A172 (cell line): ENCODE measurements at places on chromosomes 11 and 22. TPM values are rescaled to one million over a fixed set of nuclear protein-coding genes. Genes with fewer than 3 reads are reported as not detected.

The DEPDC7 gene
- total RNA-seq, result 13.6 and 13.8 TPM in 2 replicates

The MUC5AC gene
- total RNA-seq, result not detected in 2 replicates

The KDM4E gene
- total RNA-seq, result not detected in 2 replicates

The SAA4 gene
- 0.43 TPM in 1 of 2 replicates, not detected in the other for total RNA-seq

The ANO9 gene
- total RNA-seq, result 0.19 TPM in 1 of 2 replicates, not detected in the other

The CRYBB3 gene
- not detected in 2 replicates for total RNA-seq

The OR5AS1 gene
- not detected in 2 replicates for total RNA-seq

The CDCA5 gene
- 40.0 and 49.5 TPM in 2 replicates for total RNA-seq

The ASPHD2 gene
- total RNA-seq, result 4.0 and 4.5 TPM in 2 replicates

The KRTAP5-1 gene
- not detected in 2 replicates for total RNA-seq

The C11orf16 gene
- total RNA-seq, result 0.31 TPM in 1 of 2 replicates, not detected in the other

- DNase-seq, result peak; percentile 85
Measured at GRCh38 chr11:60840470-60841430, 1.2 kb upstream of the CCDC86 start.

DNA sequence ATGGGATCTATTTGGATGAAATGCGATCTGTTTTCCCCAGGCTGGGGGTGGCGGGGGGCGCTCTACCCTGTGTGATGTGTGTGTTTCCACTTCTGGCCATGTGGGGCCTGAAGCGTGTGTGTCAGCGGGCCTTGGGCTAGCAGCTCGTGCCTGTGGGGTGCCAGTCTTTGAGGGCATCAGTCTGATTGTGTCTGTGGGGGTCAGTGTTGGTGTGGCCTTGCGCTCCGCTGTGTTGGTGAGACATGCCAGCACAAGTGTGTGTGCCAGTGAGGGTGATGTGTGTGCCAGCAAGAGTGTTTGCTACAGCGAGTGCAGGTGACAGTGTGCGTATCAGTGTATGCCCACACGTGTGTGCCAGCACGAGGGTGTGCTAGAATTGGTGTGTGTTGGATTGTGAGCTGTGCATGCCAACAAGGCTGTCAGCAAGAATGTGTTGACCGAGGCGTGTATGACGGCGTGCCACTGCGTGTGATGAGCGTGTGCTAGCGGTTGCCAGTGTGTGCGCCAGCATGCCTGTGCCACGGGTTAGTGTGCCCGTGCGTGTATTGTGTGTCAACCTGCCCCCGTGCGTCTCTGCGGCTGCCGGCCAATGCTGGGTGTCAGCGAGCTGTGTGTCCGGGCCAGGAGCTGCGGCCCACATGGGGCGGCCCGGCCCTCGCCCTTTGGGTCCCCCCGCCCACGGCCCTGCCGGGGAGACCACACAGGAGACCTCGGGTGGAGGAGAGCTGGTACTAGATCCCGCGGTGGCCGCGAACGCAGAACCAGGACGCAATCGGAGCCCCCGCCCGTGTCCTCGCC lies 519 bp downstream of the ARRB1 start:
- no peak for DNase-seq

DNA sequence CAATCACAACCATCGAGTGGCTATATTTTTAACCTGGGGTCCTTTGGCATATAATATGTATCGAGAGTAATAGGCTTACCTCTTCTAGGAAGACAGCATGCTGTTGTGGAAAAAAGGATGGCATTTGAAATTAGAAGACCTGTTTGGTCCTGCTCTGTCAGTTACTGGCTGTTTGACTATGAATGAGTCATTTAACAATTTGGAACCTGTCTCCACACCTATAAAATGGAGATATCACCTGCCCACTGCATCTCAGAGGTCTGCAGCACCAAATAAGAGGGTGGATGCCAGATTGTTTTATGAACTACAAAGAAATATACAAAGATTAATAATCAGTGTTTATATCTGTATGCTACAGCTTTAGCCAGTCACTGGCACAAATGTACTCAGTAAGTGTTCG lies 60.8 kb downstream of the SLC25A17 start:
- no peak for DNase-seq

GRCh38 chr11:23732026-23732425 lies 764.8 kb upstream of the LUZP2 start:
- DNase-seq, result no peak

DNA sequence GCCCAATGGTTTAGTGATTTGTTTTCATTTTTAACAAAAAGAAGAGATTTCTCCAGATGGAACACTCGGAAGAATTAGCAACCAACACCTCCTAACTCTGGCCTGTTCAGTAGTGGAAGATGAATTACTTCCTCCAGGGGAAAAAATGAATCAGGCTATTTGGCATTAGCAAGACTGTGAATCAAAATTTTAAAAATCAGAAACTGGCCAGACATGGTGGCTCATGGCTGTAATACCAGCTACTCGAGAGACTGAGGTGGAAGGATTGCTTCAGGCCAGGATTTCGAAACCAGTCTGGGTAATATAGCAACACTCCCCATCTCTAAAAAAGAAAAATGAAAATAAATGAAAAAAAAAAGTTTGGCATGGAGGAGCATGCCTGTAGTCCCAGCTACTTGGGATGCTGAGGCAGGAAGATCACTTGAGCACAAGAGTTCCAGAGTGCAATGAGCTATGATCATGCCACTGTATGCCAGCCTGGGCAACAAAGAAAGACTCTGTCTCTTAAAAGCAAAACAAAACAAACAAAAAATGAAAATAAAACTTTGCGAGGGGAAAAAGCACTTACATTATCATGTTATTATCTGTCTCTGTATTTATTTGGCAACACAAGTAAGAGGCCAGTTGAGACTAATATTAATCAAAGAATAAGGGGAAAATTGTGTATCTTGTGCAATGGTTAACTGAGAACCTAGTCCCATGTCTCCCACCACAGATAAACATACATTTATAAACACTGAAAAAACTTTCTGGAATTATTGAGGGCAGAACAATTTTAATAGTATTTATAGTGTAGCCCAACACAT lies 796.3 kb upstream of the ANO3 start:
- DNase-seq, result no peak

DNA sequence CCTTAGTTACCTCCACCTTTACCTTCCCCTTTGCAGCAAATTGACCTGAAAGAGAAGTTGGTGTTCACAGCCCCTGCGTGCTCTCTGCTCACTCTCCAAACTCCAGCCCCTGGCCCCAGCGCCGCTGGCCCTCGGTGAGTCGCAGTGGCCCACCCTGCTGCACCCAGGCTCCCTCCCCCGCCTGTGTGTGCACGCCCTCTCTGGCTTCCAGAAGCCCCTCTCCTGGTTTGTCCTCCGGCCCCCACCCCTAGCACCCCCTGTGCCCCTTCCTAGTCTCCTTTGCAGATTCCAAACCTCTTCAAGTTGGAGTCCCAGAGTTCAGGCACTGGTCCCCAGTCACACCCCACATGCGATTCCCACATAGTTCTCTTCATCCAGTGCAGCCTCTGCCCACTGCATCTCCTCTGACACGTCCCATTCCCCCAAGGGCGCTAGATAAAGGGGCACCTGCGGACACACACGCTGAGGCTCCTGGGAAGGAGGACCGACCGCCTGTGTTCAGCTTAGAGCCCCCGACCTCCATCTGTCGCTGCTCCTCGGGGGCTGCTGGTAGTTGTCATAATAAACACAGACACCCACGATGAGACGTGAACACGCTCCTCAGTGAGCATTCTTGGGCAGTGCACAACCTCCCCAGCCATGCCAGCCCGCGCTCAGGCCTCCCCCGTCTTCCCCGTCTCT lies 1.5 kb upstream of the PHRF1 start:
- no peak for DNase-seq

- no peak for DNase-seq
Measured at GRCh38 chr11:59678118-59678812, 9.4 kb upstream of the PATL1 start.

DNA sequence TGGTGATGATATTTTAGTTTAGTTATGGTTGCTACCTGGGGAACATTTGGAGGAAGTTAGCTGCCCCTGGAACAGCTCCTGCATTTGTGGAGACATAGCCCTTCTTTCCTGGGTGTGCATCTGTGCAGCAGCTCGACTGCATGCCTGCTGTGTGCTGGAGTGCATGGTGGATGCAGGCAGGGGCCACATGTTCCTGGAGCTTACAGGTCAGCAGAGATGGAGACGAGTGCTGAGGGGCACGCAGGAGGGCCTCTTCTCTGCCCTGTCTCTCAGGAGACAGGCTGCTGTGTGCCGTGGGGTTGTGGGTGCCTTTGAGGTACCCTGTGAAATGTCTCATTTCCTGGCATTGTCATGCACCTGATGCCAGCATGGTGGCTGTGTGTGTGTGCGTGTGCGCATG lies 87.5 kb downstream of the TBC1D22A start:
- DNase-seq, result no peak

GRCh38 chr22:30326255-30326705 lies 461 bp downstream of the TBC1D10A start:
- no peak for DNase-seq

DNA sequence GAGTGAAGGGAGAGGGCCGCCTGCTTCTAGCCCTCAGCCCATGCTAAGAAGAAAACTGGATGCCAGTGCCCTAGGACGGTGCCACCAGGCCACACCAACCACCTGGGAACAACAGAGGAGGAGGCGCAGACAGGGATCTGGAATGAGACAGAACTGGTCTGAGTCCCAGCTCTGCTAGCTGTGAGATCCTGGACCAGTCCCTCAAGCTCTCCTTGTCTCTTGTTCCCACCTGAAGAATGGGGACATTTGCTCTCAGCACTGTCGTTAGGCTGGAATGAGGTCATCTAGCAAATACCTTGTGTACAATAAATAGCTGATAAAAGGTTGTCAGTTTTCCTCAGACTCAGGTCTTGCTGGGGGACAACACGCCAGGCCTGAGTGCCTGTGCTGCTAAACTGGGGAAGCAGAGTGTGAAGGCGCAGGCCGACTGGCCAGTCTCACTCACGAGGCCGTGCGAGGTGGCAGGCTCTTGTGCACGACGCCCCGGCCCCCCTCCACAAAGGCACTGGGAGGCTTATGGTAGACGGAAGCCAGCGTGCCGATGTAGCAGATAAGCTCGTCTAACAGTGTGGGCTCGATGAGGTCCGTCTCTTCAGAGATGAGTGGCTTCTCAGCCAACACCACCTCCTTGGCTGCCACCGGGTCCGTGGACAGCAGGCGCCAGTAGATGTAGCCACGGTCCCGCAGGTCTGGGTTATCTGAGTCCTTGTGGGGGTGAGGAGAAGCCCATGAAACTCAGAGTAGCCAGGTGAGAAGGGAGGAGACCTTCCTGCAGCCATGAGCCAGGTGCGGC lies 25.8 kb upstream of the RASL10A start:
- DNase-seq, result no peak

DNA sequence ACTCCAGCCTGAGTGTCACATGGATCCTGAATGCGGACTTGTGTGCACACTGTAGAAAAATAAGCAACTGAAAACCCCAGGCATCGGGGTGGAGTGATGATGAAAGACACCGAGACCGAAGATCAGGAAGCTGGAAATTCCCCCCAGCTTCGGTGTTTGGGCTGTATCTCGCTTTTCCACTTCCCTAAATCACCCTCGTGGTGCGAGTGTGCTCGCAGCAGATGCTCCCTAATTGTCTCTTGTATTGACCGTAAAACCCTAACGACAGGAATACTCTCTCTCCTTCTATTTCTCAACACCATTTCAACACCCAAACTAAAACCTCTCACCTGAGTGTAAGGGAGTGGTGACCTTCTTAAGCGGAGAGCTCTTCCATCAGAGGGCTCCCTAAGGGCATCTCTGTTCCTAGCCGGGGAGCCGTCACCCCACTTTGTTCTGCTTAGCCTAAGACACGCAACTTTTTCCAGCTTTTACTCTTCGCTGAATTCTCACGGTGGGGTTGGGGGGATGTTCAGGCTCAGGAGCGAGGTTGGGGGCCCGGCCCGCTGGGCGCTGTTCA lies 635 bp upstream of the GRK3 start:
- no peak for DNase-seq

GRCh38 chr11:69705351-69705811 lies 1.6 kb upstream of the FGF19 start:
- DNase-seq, result no peak

GRCh38 chr22:22738959-22739585 lies 94.7 kb downstream of the GGTLC2 start:
- DNase-seq, result no peak

DNA sequence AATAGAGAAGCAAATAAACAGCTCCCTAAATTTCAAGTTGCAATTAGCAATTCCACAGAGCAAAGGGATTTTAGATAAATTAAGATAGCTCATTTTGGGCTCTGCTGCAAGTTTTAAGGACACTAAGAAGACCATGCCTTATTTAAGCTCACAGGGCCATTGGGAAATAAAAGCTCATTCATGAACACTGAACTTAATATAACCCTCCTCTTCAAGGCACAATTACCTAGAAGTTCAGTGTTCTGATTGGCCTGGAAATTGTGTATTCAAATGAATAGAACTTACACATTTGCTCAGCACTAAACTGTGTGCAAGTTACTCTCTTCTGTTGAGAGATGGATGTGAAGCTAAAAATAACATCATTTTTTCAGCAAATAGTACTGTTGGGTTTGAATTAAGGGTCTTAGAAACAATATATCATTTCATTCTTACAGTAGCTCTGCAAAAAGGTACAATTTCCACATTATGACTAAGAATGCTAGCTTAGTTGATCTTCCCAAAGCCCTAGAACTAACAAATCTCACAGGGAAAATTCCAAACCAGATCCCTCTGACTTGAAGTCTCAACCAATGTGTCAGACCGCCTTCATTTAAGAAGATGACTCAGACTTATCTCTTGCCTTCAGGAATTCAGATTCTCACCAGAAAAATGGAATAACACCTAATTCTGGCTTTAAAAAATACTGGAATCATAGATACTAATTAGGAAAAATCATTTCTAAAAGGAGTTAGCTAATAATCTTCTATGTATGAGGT lies 87.4 kb upstream of the LRRC55 start:
- peak; percentile 67 for DNase-seq

GRCh38 chr11:111680486-111681175 lies 78.4 kb downstream of the SIK2 start:
- no peak for DNase-seq

- DNase-seq, result peak; percentile 97
Measured at GRCh38 chr11:3049430-3050243, 7.6 kb downstream of the CARS1 start.

DNA sequence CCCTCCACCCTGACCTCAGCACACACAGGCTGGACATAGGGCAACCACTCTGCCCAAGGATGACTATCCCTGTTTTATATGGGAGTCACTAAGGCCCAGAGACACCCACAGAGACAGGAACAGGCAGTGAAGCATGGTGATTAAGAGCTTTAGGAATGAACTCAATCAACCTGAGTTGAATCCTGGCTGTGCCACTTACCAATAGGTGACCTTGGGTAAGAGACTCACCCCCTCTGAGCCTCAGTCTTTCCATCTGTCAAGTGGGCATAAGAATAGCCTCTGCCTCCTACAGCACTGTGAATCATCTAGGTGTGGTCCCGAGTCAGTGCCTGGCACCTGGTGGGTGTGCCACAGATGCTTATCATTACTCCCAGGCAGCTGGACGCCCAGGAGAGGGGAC lies 6.8 kb downstream of the CRYBB1 start:
- DNase-seq, result peak; percentile 68

DNA sequence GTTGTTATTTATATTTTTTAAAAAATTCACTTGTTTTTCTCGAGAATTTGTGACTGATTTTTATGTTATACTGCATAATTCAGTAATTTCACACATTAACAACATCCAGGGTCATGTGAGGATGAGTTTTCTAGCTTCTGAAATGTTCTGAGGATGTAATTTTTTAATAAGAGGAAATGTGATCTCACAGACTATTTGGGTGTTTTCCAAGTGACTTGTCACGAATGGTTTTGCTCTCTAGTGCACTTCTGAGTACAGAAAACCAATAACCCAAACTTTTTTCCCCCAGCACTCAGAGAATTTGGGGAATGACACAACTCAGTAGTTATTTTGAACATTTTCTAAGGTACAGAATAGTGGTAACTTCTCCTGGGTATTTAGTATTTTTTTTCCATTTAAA lies 821.1 kb upstream of the ARHGAP42 start:
- no peak for DNase-seq

- no peak for DNase-seq
Measured at GRCh38 chr11:57605028-57605420, 7.5 kb downstream of the SERPING1 start.

GRCh38 chr22:38042488-38042790 lies 14.8 kb upstream of the PICK1 start:
- DNase-seq, result no peak
